ENCODE measurements at places on chromosomes 16 and 17.
A peak's percentile ranks its signal among the peaks of the same experiment; 100 is the strongest.

DNA sequence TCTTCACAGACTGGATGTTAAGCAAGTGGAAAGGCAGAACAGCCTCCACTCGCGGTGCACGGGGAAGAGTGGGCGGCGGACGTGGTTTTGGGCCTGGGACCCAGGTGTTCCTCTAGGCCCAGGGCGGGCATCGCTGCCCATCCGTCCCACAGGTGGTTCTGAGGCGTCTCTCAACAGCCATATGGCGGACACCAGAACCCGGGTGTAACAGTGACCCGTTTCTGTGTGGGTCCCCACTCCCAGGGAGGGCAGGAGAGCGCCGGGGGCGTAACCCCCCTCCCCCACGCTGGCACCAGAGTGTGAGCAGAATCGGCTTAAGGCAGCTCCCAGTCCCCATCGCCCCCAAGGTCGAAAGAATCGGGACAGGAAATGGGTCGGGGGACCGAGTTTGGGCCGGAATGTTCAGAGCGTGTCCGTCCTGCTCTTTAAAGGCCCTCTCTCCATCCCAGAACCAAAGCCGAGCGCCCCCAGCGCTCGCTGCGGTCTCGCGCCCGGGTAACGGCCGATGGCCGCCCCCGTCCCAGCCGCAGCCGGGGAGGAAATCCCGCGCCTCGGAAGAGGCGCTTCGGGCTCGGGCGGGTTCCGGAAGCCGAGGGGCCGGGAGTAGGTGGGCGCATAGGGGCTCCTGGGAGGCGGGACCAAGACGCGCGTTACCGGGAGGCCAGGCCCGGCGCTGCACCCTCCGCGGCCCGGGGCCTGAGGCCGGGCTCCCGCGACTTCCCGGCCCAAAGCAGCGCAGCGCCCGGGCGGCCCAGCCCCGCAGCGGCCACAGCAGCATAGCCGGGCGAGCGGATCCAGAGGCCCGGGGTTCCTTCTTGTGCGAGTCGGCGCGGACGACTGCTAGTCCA is at the start of gene TK2:
Gene TK2, minus strand, starts transcription at position 839 of the 848 bp plus-strand sequence. Its CDS starts 61 bp downstream, at position 778.
- peak; percentile 70 for DNase-seq

- no peak for DNase-seq
These were observed 13.5 kb downstream of the CRYM start for GRCh38 chr16:21264571-21265036.

- DNase-seq: no peak
These were observed 44.6 kb downstream of the ABAT start for GRCh38 chr16:8718851-8719680.

DNA sequence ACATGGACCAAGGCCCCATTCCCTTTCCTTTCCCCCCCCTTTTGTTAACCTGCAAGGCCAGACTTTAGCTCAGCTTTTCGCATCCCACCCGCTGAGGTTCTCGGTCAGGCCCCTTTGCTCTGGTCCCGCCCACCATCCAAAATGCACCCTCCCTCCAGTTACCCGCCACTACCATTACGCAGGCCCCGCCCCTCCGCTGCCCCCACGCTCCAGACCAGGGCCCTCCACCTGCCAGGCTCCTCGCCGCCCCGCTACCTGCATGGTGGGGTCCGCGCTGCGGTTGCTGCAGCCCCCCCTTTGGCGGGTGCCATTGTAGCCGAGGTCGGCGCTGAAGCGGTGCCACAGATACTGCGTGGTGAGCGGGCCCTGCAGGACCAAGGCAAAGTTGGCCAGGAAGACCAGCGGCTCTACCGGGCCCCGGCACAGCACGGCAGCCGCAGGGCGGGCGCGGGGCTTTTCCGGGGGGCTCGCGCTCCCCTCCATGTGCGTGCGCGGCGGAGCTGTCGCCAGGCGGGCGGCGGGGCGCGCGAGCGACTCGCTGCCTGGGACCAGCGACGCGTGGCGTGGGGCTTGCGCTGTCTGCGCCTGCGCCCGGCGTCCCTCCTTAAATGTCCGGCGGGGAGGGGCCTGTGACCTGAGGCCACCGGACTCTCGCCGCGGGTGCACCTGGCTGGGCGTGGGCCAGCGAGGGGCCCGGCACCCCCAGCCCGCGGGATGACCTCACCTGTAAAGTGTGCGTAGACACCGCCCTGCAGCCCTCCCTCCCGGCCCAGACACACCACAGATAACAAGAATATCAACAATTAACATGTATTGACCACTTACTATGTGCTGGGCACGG is at the start of gene SLC46A1:
Gene SLC46A1, minus strand, starts transcription at position 581 of the 841 bp plus-strand sequence. Its CDS starts 98 bp downstream, at position 483.
- peak; percentile 59 for DNase-seq

- DNase-seq: no peak
These were observed 7.2 kb downstream of the NUBP1 start for GRCh38 chr16:10750793-10751192.

GRCh38 chr16:2884041-2884451 is 1.0 kb downstream of the FLYWCH2 start:
- no peak for DNase-seq

DNA sequence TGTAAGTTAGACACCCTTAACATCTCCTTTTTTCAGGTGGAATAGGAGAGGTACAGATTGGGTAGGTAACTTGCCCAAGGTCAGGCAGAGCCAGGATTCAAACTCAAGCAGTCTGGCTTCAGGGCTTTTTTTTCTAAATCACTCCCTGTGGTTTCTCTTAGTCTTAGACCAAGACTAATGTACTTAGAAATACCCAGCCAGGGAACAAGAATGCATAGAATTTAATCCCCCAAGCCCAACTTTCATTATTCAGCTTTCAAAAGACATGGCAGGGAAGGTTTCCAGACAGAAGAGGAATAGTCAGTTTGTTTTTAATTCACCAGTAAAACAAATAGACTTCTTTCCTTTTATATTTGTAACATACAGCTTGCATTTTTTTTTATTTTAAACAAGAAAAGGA is 305.2 kb upstream of the RBFOX1 start:
- no peak for DNase-seq

DNA sequence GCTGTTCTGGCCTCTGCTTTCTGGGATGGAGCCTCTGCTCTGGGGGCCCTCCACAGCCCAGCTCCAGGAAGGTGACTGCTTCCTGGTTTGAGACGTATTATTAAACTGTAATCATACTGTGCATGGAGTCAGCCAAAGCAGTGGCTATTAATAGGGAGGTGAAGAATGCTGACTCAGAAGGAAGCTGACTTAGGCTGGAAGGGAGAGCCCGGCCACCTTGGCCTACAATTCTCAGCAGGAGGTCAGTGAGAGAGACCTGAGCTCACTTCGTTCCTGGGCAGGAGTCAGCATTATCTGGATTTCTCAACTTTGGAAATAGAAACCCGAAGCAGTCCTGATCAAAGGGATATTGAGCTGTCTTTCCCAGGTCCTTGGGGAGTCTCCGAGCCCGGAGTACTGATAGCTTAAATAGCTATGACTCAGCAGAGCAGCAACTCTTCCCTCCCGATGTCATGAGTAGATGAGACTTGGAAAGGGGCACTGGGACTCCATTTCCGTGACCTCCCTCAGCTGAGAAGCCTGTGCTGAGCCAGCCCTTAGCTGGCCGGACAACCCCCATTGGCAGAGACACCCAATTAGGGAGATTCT is 91.8 kb downstream of the YPEL2 start:
- peak; percentile 99 for DNase-seq

DNA sequence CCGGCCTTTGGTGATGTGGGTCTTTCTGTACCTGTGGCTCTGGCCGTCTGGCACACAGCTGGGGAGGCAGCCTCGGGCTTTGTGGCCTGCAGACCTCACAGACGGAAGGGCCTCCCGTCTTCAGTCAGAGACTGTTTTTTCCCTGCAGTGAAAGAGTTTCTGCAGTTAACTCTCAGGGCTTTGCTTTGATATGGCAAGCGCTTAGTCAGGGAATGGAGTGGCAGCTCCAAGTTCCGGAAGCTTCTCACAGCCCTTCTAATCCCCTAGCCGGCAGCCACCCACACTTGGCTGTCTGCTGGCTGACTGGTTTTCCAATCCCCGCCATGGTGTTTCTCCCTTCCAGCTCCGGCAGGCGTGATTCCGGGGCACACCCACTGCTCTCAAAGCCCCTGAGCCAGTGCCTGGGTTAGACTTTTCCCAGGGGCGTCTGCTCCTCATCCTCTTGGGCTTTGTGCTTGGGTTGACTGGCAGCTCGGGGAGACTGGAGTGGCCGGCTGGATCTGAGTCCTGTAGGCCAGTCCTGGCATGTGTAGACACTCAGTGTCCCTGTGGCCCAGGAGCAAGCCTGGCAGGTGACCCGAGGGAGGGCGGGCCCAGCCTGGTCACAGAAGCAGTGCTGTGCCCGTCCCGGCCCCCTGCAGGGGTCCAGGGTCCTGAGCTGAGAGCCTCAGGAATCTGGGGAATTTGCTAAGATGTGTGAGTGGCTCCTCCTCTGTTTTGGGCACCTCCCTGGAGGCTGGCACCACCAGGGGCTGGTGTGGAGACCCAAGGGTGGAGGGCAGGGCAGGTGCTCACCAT is 29.9 kb downstream of the BAIAP2 start:
- DNase-seq: peak; percentile 32

DNA sequence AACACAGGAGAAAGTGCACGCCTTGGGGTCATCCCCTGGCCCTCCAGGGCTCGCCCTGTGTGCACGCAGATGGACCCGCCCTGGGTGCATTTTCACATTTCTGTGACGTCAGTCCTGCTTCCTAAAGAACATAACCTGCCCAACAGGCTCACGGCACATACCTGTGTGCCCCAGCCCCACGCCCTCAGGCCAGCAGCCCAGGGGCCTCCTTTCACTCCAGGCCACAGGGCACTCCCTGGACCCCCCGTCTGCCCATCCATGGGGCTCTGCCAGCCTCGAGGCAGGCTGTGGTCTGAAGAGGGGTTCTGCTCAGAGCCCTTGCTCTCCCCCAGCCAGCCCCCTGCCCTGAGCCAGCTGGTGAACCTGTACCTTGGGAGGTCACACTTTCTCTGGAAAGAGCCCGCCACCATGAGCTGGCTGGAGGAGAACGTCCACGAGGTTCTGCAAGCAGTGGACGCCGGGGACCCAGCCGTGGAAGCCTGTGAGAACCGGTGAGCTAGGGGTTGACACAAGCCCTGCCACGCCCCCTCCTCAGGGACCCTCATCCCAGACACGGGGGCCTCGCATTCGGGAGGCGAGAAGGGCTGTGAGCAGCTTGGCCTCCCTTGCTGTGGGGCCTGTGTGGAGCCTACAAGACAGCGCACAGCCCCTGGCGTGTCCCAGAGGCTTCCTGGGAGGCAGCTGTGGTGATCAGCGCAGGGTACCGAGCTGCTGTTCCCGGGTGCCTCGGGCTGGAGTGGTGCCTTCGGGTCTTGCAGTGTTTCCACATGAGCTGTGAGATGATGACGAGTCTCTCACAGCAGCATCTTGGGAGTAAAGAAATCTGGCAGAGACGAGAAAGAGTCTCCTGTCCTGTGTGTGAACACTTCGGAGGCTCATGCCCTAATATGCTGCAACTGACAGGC is 13.8 kb upstream of the MC1R start:
- DNase-seq: no peak

DNA sequence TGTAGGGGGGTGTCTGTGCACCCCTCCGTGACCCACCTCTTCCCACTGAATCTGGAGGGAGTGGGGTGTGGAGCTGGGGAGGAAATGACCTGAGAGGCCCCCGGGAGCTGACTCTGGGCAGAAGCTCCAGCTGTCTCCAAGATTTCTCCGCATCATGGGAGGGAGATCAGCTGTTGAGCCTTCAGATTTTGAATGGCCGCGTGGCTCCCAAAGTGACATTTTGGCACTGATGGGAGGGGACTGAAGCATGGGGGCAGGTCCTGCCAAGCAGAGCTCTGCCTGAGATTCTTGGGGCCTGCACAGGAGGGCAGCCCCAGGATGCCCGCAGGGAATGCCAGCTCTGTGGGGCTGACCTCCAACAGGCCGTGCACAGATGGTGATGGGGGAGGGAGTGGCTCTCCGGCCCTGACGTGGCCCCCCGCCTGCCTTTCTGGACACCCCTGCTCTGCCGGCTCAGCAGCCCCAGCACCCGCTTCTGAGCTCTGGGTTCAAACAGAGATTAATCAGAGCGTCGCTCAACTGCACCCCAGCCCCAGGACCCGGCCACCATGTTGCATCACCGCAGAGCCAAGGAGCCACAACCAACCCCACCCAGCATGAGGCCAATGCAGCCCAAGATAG is 25.3 kb upstream of the UBE2I start:
- no peak for DNase-seq

DNA sequence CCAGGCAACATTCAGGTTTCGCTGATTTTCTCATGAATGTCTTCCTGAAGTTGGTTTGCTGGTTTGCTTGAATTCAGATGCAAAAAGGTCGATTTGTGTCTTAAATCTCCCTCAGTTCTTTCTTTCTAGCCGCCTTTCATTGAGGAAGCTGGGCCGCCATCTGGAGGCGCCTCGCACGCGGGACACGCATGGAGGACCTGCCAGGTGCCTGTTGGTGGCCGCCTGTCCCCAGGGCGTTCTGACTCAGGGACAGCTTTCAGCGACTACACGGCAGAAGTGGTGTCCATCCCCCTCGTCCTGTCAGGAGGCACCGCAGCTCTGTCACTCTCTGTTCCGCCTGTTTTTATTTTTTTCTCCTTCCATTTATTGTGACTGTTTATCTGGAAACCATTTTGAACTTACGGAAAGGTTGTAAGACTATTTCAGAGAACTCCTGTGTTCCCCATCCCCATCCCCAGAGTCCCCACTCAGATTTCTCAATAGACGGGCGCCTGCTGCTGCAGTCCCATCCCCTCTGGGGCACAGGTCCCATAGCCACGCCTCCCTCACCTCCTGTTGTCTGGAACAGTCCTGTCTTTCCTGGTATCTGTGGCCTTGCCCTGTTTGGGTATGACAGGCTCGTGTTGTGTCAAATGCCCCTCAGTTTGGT is 33.2 kb downstream of the COX4I1 start:
- DNase-seq: no peak

DNA sequence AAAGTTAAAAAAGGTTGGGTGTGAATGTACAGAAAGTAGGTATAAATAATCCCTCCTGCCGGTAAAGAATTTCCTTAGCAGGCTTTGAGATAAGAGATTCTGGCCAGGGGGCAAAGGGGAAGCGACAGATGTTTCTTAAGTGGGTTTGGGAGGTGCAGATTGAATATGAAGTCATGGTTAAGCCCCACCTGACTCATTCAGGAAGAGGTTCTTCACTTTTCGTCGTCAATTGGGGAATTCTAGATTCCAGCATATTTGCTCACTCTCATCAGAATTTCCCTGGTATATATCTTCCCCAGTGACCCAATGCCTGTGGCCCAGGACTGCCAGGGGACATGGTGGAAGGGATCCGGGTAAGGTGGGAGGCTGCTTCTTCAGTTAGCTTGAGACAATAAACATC is 127.8 kb downstream of the CPPED1 start:
- DNase-seq: peak; percentile 64

- DNase-seq: peak; percentile 78
These were observed 72.8 kb upstream of the ATF7IP2 start for GRCh38 chr16:10312784-10313724.

- DNase-seq: no peak
These were observed 37.8 kb upstream of the MAF start for GRCh38 chr16:79638386-79638785.

GRCh38 chr16:73418051-73418450 is 370.1 kb upstream of the ZFHX3 start:
- no peak for DNase-seq

DNA sequence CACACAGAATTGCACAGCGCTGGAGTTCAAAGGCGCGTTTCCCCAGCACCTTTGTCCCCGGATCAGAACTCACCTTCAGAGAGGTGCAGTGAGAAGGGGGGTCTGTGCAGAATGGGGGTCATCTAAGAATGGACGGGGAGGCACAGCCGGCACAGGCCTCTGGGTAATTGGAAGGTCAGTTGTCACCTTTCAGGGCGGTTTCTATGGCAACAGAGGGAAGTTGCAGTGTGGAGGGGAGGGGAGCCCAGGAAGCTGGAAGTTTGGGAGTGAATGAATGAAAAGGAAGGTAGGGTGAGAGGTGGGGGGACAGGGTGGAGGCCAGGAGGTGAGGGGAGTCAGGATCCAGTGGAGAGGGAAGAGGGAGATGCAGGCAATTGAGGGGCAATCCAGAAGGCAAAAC is 12.4 kb upstream of the KCNG4 start:
- no peak for DNase-seq
